ENCODE measurements at places on chromosomes 5 and 9.

DNA sequence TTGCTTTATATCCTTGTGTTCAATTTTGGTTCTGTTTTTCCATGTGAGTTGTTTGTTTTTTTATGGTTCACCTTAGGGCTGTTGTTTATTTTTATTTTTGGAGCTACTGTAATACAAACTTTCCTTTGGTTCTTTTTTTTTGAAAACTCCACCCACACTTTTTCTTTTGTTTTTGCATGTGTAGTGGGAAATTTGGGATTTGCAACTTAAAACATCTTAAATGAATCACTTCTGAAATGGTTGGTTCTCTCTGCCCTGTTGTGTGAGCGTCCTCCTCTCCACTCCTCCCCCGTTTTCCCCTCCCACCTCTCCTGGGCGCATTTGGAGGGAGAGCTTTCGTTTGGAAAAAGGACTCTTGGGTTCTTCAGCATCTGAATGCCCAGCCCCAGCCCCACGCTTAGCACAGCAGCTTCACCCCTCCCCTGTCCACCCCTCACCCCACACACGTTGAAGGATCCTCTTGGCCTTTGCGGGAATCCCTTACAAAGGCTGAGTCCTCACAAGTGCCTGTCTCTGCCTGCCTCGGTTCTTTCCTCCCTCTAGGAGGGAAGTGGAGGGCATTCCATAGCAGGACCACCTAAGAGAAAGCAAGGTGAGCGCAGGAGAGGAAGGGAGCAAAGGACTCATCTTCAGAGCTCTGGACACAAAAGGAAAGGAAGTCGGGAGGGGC lies 67.2 kb downstream of the DMRT1 start:
- DNase-seq, result no peak

DNA sequence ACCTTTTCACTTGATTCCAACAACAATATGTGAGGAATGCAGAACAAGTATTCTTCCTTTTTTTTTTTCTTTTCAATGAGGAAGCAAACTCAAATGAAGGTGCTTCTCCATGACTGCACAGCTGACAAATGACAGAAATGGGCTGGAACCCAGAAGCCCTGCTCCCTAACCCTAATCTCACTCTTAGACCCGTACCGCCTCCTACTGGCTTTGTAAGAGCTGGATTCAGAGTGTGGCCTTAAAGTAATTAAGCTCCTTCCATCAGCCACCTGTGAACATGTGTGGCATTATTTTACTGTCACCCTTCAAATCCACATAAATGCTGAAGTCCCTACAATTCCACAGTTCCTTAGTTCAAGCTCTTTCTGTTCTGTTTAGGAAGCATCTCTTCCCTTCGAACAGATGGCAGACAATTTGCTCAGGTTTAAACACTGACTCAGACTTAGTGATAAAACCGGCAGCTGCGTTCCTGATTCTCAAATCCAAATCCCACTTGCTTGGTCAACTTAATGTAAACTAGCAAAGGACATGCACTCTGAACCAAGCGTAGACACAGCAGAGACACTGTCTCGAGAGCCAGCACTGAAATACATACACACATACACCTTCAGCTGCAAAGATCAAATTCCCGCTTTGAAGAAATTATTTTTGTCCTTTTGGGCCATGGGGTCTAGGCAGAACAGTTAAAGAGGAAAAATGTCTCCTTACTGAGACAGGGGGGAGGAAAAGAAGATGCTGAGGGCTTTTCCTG lies 316.7 kb upstream of the TLE4 start:
- no peak for DNase-seq

DNA sequence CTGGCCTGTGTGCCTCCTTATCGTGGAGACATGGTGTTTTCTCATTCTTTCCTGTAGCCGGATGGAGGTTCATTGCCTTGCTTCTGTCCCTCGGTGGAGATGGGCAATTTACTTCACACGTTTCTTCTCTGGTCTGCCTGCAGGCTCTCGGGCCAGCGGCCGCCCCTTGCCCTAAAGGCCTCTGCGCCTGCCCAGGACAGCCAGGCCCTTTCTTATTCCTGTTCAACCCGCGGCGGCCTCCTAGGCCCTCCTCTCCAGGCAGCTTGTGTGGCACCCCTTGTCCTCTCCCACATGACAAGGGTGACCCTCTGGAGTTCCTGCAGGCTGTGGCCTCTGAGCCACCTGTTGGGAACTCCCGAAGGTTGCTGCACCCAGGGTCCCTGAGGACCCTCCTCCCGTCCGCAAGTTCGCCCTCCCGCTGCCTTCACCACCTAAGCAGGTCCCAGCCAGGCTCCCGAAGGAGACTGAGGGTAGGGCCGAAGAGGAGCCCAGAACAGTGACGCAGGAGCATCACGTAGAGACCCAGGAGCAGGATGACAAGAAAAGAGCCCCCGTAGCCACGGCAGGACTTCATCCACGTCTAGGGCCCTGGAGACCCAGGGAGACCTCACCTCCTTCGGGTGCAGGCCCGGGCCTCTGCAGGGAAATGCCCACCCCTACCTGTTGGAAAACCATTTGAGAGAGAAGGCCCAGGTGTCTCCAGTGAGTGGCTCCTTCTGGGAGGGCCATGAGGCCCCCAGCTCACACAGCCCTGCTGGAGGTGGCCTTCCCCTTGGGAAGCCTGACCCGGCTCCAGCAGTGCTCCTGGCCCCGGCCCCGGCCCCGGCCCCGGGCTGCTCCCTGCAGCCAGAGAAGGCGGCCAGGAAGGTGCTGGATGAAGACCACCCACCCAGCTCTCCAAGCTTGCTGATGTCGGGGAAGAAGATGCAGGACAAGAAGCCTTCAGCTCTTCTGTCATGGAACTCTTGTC lies 291.4 kb downstream of the TLE4 start:
- DNase-seq, result no peak

DNA sequence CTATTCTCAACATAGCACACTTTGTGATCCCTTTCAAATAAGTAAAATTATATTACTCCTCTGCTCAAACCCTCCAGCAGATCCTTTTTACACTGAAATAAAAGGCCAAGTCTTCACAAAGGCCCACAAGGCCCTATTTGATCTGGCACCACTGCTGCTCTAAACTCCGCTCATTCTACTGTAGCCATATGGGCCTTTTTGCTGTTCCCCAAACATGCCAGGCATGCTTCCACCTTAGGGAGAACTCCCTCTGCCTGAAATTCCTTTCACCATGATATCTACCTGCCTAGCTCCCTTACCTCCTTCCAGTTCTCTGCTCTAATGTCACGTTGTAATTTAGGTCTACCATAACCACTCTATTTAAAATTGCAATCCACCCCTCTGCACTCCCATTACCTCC lies 28.3 kb downstream of the NRG2 start:
- DNase-seq, result no peak

- DNase-seq, result no peak
Measured at GRCh38 chr5:161600156-161600555, 53.6 kb upstream of the GABRB2 start.

GRCh38 chr5:160970605-160971191 lies 118.7 kb upstream of the ATP10B start:
- DNase-seq, result no peak

DNA sequence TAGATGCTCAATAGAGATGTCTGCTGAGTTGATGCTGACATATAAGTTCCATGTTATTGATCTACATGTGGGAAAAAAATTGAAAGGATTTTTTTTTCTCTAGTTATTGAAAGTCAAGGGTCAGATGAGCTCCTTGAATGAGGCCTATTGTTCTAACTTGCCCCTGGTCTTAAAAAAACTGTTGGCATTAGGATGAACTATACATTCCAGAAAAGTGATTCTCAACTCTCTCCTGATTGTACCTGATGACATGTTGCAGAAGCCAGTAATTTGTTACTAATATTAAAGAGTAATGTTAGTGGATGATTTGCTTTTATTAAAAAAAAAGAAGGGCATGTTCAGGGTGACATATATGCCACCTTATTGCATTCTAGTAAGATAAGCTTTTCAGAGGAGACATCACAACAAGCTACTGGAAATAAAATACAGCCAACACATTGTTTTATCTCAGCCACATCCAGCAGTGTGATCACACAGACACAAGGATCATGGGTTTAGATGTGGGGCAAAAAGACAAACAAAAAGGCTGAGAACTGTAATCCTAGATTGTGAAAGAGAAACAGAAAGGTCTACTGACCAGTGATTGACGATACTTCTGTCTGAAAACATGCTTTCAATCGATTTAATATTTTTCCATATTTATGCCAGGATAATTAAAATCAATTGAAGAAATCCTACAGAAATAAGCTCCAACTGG lies 1314.1 kb upstream of the C9orf72 start:
- no peak for DNase-seq

GRCh38 chr5:65161655-65162054 lies 320.1 kb downstream of the ADAMTS6 start:
- no peak for DNase-seq

GRCh38 chr5:72428669-72429068 lies 78.5 kb downstream of the ZNF366 start:
- DNase-seq, result no peak

DNA sequence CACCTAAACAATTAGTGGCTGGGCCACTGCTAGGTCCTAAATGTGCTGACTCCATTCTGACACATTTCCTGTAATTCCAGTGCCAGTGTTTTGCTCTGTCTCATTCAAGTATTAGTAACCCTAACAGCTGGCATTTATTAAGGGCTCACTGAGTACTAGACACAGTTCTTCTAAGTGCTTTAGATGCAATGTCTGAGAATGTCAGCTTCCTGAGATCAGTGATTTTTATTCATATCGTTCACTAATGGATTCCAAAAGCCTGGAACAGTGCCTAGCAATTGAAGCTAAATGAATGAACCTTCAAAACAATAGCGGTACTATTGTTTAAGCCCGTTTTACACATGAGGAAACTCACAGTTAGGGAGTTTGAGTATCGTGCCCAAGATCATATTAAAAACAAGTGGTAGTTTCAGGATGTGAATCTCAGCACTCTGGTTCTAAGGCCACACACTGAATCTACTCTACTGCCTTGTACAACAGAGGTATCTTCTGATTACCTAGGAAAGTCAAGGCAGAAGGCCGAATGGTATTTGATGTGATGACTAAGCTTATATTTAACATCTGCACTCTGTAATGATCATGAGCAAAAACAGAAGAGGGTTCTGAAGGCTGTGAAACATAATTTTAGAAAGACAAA lies 304.0 kb downstream of the PJA2 start:
- no peak for DNase-seq

DNA sequence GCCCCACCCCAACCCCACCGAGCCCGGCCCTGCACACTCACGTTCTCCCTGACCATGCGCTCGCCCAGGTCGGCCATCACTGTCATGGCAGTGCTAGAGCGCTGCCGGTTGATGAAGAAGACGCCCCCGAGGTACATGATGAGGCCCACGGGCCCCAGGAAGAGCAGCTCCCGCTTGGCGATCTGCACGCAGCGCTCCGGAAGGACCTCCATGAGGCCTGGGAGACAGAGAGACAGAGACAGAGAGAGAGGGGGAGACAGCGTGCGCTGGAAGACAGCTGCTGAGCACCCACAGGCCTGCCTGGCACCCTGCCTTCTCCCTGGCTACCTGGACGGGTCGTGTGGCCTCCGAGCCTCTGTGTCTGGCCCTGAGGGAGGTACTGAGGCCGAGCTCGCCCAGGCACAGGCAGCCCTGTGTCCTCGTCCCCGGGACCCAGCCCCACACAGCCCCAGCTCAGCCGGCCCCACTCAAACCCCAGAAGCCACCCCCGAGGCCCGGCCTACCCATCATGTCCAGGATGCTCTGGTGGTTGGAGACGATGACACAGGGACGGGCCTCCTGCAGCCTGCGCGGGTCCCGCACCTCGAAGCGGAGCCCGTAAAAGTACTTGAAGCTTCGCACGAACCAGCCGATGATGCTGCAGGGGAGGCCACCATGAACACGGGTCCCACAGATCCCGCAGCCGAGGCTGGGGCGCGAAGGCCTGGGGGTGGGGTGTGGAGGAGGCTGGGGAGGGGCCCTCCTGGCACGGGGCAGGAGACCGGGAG lies 10.2 kb downstream of the AGPAT2 start:
- no peak for DNase-seq

GRCh38 chr9:124146031-124146561 lies 111.7 kb upstream of the NEK6 start:
- DNase-seq, result no peak

GRCh38 chr5:115772731-115773475 lies 43.6 kb downstream of the CDO1 start:
- no peak for DNase-seq

GRCh38 chr9:21499912-21500311 lies 17.8 kb upstream of the IFNE start:
- DNase-seq, result no peak

DNA sequence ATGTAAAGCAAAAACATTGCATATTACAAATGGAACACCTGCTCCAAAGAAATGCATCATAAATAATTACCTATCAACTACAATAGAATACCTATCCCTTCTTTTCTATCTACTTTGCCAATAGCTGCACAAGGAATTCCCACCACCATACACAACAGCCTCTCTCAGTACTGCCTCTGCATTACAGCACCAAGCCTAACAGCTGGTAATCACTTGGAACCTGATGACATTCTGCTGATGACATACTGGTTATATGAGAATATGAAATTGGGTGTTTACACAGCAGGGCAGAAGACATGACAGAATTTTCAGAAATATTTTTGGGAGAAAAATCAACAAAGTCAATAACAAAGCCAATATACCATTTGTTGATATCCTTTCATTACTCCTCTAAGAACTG lies 43.2 kb downstream of the PSMB7 start:
- DNase-seq, result no peak

DNA sequence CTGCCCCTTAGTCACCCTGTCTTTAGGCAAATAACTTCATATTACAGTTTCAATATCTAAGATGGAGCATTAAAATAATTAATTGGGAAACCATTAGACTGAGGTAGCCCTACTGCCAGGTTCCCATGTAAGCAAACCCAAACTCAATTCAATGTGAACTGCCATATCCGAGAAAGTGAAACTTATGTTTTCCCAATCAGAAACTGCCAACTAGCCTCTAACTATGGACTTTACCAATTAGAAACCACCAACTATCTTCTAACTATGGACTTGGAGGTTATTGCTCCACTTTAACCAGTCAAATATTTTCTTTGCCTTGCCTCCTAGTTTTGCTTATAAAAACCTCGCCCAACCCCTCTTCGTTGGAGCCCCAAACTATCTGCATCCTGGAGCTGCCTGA lies 218.5 kb downstream of the ENC1 start:
- DNase-seq, result no peak

GRCh38 chr9:95936579-95937075 lies 61.1 kb downstream of the ERCC6L2 start:
- DNase-seq, result no peak

DNA sequence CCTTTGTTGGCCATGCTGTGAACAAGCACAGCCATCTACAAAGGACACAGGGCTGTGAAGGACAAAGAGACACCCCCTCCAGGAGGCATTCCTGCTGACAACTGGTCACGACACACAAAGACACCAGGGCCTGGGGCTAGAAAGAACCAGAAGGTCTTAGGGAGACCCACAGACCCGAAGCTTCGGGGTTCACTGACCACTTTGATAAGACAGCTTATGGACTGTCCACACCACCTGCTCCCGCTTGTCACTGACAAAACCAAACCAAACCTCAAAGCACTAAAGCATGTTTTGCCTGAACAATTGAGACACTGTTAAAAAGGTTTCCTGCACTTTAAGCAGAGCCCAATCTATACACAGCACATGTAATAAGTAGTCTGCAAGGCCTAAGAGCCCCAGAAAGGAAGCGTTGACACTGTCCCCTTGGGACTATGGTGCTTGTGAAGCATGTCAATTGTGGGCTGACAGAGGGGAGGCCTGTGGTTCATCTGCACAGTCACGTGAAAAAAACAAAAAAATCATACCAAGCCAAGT lies 185.0 kb downstream of the GAPVD1 start:
- DNase-seq, result no peak

- no peak for DNase-seq
Measured at GRCh38 chr9:13089666-13090065, 189.8 kb downstream of the MPDZ start.

- no peak for DNase-seq
Measured at GRCh38 chr9:2729003-2729402, 11.7 kb downstream of the KCNV2 start.
